ENCODE measurements at places on chromosomes 7 and 10. TPM values are rescaled to one million over a fixed set of nuclear protein-coding genes. Genes with fewer than 3 reads are reported as not detected.

The ZMIZ1 gene
- total RNA-seq: 15.2 TPM

The EPDR1 gene
- total RNA-seq: 0.15 TPM

The NAT16 gene
- total RNA-seq: not detected

The EVX1 gene
- not detected for total RNA-seq

The GIGYF1 gene
- 7.9 TPM for total RNA-seq

The GIMAP2 gene
- total RNA-seq: 0.94 TPM

The ADIRF gene
- total RNA-seq: 23.8 TPM

The PLXDC2 gene
- total RNA-seq: 3.0 TPM

The ACHE gene
- total RNA-seq: 0.31 TPM

The ACSL5 gene
- total RNA-seq: not detected

The TRIM74 gene
- not detected for total RNA-seq

The GPR15LG gene
- not detected for total RNA-seq

The KAZALD1 gene
- 0.23 TPM for total RNA-seq

The TMEM213 gene
- total RNA-seq: not detected

The CCDC172 gene
- not detected for total RNA-seq

The NUDT5 gene
- total RNA-seq: 85.2 TPM

The PTF1A gene
- not detected for total RNA-seq

Data from hair follicular keratinocyte (primary cell).